Activated CD8-positive, alpha-beta memory T cell treated with anti-CD3 and anti-CD28 coated beads, Interleukin-2, amount 50 U/mL, for 4 hours (primary cell): ENCODE measurements at places on chromosomes 3 and 15.

DNA sequence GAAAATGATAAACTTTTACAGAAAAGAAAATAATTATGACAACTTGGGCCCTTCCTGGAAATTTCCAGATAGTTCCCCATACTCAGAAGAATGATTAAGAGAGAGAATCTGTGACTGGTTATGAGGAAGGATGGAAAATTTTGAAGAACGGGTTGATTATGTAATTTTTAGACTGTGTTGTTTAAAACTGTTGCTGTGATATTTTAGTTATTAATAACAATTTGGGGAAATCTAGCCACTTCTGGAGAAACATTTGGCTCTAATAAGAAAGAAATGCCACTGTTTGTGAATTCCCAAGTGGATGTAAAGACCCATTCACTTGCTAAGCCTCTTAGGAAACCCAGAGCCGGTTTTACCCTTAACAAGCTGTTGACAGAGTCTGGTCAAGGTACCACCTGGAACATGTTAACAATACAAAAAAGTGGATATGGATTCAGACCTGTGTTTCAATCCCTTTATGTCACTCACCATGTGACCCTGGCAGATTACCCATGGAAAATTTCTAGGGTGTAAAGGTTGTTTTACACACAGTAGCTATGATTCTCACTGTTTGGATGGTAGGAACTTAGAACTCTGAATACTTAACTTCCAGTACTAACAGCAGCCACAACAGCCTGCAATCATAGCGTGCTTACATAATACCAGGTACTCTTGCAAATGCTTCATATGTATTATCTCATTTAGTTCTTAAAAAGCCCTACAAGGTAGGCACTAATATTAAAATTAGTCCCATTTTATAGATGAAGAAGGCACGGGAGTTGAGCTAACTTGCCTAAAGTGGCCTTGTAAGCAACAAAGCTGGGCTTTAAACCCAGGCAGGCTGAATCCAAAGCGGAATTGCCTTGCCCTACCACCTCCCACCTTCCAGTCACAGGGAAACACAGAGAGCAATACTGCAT is 32.0 kb downstream of the ZBTB38 start:
- DNase-seq = no peak

DNA sequence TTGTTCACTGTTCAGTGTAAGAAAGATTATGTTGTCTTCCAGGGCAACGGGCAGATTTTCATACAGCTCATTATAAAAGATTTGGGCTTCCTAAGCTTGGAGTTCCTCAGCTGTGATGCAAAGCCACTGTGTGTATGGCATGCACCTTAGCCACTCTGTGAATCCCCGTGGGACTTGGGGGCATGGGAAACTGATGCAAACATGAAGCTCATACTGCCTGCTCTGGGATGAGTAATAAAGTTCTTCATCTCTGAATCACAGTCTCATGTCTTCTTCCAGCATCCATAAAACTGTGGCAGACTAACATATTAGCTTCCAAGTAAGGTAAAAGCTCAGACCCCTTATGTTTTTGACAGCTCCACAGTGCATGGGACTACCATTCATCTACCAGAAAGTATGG is 154.3 kb upstream of the RORA start:
- DNase-seq = no peak

DNA sequence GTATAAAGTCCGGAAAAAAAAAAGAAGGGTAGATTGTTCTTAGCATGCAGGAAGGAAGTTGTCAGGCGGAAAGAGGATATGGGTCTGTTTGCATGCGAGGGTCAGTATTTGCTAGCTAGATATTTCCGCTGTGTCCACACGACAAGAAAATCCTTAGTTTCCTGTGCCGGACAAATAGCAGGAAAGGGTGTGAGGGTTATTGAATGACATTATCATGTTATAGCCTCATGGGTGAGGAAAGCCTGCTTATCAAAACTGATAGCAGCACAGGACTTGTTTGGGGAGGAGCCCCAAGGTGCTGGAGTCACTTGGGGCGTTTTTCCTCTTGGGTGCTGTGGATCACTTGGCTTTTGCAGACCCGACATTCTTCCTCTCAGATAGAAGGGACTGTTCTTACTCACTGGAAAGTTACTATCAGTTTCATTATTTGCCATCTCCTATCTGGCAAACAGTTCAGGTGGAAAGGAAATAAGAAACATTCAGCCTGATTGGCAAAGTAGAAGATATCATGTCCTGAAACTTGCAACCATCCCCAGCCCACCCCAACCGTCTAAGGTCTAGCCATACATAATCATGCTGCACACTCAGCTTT is 127.2 kb upstream of the DPH6 start:
- no peak for DNase-seq

DNA sequence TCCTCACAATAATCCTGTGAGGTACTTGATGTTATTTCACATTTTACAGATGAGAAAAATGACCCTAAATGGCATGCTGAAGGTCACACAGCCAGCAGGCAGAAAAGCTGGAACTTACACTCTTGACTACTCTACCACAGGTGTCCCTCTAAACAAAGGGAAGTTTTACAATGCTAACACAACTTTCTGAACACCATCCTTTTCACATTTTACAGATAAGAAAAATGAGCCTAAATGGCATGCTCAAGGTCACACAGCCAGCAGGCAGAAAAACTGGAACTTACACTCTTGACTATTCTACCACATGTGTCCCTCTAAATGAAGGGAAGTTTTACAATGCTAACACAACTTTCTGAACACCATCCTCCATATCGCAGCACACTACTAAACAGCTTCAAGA is 35.6 kb downstream of the TMCC1 start:
- DNase-seq = no peak

DNA sequence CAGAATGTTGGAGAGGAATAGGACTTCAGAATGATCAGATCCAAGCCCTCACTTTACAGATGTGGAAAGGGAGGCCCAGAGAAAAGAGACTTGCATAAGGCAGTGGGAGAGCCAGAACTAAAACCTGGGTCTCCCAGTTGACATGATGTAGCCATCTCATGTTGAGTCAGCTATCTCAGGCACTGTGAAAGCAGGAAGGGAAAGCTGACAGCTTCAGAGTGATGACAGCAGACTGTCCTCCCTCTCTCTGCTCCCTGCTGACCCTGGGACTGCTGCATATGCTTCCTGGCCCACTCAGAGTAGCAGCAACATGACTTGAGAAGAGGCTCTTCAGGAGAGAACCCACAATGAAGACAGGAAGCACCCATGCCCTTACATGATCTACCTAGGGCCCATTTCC is 14.7 kb downstream of the FHIT start:
- DNase-seq = no peak

DNA sequence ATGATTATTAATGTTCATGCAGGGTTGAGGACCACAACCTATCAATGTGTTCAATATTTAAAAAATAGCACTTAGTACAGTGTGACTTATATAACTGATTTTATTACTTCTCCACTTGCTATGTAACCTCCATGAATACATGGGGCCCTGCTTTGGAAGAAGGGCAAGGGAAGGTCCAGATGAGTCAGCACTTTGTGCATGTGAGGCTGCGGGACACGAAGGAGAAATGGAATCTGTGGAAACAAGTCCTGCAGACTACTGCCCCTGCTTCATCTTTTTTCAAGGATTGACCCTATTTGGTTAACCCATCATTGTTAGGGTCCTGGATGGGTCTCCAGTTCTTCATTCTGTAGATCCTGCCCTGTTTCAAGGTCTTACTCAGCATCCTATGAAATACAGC is 1.6 kb downstream of the NXPE3 start:
- DNase-seq = no peak
